ENCODE measurements at places on chromosomes 13 and 19.

GRCh38 chr13:101942535-101943157 lies 459.2 kb downstream of the FGF14 start:
- no peak for DNase-seq

GRCh38 chr13:46403851-46404732 lies 17.0 kb upstream of the RUBCNL start:
- no peak for DNase-seq

- DNase-seq = no peak
Measured at GRCh38 chr19:32457571-32458158, 52.1 kb downstream of the DPY19L3 start.

DNA sequence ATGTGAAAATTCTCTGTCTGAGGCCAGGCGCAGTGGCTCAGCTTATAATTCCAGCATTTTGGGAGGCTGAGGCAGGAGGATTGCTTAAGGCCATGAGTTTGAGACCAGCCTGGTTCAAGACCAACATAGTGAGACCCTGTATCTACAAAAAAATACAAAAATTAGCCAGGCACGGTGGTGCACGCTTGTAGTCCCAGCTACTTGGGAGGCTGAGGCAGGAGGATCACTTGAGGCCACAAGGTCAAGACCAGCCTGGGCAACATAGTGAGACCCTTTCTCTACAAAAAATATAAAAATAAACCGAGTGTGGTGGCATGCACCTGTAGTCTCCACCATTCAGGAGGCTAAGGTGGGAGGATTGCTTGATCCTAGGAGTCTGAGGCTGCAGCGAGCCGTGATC lies 2.2 kb upstream of the FCGBP start:
- no peak for DNase-seq

DNA sequence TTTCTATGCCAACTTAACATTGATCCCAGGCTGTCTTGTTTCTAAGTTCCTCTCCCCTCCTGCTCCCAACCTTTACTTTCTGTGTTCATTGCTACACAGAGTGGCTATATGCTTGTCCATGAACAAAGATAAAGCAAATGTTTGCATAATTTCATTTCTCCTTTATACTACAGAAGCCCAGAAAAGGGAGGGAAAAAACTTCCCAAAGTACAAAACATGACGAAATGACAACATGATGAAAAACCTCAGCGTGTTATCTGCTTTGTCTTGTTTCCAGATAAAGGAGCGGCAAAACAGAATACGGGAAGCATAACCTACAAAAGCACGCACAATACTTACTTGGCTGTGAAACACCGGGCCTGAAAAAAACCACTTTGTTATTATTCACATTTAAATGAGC lies 336.8 kb downstream of the DNAJC15 start:
- DNase-seq = no peak

GRCh38 chr13:27403203-27403678 lies 21.2 kb upstream of the GTF3A start:
- DNase-seq = no peak

DNA sequence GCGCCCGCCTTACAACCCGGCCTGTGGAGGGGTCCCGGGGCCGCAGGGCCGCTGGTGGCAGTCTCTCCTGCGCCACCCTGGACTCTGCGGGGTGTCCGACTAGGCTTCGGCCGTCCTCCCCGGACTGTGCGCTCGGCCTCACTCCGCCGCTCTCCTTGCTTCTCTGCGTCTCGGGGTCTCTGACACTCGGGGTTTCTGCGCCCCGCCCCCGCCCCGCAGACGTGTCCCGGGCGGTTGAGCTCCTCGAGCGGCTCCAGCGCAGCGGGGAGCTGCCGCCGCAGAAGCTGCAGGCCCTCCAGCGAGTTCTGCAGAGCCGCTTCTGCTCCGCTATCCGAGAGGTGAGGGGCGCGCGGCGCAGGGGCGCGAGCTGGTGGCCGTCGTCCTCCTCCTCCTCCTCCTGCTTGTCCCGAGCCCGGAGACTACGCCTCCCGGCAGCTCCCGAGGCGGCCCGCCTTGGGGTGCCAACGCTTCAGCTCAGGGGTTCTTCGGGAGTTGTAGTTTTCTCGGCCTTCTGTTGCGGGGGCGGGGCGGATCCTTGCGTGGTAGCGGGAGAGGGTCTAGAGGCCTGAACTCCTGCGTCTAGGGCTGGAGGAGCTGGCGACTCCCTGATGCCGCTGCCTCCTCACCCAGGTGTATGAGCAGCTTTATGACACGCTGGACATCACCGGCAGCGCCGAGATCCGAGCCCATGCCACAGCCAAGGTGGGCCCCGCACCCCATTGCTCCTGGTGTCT lies 627 bp downstream of the LIN7B start:
- no peak for DNase-seq

DNA sequence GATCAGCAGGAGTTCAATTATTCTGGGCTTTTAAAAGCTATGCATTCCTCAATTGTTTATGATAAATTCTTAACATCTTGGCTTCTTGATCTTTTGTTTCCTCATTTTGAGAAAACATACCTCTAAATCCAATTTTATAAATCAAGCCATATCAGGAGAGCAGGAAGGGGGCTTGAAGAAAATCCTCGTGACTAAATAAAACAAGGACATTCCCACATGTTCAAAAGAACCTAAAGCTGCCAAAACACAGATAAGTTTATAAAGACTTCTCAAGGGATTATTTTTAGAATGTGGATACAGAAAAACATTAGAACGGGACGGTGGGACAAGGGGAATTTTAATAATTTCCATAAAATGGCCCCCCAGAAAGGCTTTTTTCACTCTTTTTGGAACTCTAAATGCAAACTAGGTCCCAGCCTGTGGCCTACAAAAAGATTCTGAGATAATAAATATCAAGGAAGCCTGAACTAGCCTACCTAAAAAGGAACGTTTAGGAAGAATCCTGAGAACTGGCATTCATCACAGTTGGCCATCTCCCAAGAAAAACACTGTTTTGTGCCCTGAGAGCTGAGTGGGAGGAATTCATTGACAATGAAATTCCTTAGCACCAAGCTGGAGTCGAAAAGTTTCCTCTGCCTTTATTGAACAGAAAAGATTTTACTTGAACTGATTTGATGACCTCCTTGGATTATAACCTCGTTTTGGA lies 30.1 kb downstream of the ZAR1L start:
- DNase-seq = no peak

- DNase-seq = no peak
Measured at GRCh38 chr13:96741779-96742178, 252.5 kb downstream of the OXGR1 start.

DNA sequence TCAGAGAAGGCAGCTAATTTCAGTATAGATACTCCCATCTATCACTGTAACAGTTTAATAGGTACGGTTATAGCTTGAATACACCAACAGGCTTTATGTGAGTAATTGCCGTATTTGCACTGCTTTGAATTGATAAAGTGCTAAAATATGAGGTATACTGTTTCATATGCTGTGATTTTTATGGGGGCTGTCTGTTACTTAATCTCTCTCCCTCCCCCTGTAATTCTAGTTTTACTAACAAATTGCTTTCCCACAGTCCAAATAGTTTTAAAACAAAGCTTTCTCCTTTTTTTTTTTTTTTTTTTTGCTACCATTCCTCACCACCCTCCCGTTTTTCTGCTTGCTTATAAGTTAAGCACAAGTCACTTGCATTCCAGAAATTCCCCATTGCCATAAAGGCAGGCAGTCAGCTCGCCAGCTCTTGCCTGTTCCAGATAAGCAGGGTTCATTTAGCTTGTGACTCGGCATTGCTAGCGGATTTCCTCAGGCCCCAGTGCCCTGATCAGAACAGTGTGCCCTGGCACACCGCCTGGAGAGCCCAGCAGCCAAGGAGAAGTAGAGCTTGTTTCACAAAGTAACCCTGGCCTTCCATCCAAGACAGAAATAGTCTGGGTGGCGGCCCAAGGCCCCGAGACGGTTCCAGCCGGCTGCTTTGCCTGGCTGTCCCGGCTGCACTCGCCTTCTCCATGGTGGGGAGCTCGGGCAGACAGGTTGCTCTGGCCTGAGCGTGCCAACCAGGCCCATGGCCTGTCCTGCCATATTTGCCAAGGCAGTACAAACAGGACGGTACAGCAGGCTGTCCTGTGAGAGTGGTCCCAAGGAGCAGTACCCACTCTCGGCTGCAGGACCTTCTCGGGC lies 43.5 kb upstream of the NPAS1 start:
- DNase-seq = no peak

DNA sequence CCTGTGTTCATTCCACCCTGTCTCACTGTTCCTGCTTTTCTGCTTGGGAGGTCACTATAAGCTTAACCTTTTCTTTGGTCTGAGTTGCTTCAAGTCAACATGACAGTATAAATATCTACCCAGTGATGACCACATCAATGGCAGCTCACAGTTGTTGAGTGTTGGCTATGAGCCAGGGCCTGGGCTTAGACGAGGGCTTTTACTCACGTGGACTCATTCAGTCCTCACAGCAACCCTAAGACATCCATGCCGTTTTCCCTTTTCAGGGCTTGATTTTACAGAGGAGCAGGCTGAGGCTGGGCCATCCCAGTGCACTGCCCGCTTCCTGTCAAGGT lies 10.2 kb upstream of the CCDC97 start:
- DNase-seq = no peak

DNA sequence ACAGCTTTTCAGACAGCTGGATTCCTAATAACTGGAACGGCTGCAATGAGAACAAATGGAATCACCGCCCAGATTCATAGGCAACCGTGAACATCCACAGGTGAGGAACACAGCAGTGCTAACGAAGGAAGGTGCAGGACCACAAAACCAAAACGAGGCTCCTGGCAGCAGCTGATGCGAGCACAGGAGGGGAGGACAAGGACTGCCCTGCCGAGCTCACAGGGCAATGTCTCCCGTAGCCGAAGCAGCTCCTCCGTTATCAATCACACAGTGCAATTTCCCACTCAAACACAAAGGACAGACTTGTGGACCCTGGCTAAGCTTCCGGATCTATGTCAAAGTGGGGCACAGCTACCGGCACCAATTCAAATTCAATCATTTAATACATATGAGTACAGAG lies 70.6 kb downstream of the STK24 start:
- DNase-seq = no peak

DNA sequence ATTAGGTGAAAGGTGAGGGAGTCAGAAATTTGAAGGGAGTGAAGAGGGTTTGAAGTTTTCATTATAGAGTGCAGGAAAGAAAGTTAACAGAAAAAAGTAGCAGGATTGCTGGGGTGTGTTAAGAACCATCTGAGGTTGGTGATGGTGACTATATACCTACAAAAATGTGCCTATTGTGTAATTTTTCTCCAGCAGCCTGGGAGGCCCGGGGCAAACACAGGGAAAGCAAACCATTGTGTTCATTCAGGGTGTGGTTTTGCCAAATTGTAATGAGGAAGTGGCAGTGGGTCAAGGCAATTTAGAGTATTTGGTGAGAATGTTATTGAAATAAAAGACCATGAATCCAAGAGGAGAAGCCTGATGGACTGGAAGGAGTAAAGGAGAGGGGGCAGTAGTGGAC lies 8.2 kb upstream of the SUCLA2 start:
- DNase-seq = no peak

- DNase-seq = no peak
Measured at GRCh38 chr13:108933061-108933460, 303.6 kb downstream of the MYO16 start.

DNA sequence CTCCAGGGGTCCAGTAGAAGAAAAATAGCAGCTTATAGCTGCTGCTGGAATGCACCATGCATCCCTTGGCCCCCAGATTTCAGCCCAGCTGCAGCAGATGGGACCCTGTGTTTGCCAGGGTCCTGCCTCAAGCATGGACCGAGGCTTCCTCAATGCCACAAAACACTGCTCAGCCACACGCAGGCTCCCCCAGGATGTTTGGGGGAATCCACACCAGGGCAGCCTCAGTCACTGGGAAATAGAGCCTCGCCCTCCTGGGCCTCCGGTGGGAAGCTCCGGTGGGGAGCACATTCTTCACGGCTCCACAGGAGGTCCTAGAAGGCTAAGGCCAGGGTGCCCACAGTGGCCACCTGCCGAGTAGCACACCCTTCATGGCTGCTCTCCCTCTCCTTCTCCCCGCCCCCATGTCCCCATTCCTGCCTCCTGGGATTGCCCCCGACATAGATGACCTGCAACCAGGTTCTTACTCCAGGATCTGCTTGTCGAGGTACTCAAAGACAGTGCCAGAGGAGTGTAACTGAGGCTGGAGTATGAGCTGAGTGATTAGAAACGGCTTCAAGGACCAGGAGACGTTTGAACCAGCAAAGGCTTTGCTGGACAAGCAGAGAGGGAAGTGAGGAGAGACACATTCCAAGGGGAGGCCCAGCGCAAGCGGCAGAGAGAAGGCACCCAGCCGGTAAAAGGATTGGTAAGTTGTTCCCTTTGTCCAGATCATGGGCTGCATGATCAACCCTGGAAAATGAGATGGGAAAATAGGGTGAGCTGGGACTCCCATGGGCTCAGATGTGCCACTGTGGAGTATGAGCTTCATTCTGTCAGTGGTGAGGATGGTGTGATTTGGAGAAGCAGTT lies 110.7 kb upstream of the UQCRFS1 start:
- DNase-seq = no peak

GRCh38 chr19:6222884-6223283 lies 56.9 kb downstream of the MLLT1 start:
- no peak for DNase-seq

DNA sequence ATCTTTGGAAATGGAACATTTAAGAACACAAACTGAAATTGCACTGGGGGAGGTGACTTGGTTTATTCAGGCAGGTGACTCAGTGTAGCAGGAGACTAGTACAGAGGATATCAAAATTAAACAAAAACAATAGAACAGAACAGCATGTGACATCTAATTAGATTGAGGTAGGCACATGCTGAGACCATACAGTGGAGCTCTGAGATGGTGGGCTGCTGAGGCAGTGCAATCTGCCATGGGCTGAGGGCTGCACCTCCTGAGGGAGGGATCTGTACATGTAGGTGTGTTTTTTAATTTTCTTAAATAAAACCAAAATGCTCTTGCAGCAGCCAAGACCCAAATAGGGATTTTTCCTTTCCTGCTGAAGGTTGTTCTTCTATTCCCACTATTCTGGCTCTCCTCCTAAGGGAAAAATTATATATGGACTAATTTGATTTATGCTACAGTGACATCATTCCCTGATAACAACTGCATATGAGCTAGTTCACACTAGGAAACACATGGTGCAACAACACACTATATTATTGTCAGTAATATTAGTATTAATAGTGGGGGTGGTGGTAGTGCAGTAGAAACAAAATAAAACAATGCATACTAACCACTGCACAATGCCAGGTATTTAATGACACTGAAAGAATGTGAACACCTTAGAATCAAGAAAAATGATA lies 48.0 kb downstream of the LNX2 start:
- DNase-seq = no peak

GRCh38 chr19:20664901-20665781 lies 3.8 kb upstream of the ZNF626 start:
- no peak for DNase-seq

DNA sequence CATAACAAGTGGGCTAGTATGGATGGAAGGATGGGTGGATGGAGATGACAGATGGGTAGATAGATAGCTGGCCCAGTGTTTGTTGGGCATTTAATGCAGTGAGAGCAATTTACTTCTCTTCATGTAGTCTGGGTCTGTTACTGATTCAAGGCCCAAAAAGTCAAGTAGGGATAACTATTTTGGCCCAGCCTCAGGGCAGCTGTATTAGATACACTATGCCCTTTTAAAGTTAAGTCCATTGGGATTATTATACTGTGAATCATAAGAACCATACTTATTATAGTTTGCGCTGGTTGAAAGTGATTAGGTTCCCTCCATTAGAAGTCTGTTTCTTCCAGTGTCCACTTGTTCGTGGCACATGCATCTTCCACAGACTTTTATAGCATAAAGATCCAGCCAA lies 4.7 kb downstream of the ITGBL1 start:
- no peak for DNase-seq

- DNase-seq = no peak
Measured at GRCh38 chr13:38693641-38694040, 6.8 kb downstream of the FREM2 start.

All from stimulated activated CD4-positive, alpha-beta T cell treated with anti-CD3 and anti-CD28 coated beads, Interleukin-4, amount 100 ng/mL, for 48 hours (primary cell).